ENCODE measurements at places on chromosomes 12 and 14. TPM values are rescaled to one million over a fixed set of nuclear protein-coding genes. Genes with fewer than 3 reads are reported as not detected.

- DNase-seq = no peak
Measured at GRCh38 chr12:46944088-46944487, 118.3 kb upstream of the SLC38A4 start.

GRCh38 chr12:20369305-20370013 is 1.1 kb downstream of the PDE3A start:
- peak; percentile 60 for DNase-seq

DNA sequence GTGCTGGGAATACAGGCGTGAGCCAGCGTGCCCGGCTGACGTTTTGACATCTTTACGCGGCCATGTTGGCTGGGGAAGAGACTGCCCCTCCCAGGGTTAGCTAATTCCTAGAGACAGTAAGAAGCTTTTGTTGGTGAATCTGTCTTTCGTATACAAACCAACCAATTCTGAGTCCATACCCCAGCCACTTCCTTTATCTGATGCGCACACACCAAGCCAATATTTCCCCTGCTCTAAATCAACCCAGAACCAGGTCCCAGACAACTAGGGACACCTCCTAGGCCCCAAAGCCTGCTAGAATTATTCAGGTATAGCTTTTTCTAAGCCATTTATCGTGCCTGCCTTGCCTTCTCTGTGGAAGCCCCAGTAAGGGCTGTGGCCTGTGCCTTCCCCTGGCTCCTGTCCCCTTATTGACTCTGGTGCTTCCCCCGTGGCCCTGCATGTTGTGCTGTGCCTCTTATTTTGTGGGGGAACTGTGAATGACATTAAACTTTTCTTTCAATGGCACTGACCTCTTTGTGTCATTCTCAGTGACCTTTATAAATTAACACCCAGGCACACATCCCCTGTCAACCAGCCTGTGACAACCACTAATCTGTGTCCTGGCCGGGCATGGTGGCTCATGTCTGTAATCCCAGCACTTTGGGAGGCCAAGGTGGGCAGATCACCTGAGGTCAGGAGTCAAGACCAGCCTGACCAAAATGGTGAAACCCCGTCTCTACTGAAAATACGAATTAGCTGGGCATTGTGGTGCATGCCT is 10.7 kb upstream of the EVL start:
- DNase-seq = no peak

DNA sequence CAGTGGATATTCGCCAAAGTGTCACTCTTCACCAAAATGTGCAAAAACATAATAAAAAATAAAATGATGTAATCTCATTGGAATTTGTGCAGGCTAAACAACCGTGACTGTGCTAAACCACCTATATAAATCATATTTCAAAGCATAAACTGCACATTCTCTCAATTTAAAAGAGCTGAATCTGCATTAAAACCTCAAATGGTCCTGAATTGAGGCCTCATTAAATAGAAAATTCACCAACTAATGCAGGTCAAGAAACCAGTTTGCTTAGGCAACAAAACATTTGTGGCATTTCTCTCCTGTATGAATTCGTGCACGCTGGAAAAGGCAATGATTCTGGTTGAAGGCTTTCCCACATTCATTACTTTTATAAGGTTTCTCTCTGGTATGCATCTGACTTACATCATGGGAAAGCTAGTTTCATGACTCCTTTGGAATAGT is 80.1 kb upstream of the IFNG-AS1 start:
- DNase-seq = no peak

CDC42BPB gene
- 3.6 TPM for total RNA-seq
